Stimulated activated CD8-positive, alpha-beta memory T cell treated with anti-CD3 and anti-CD28 coated beads, Interleukin-2, amount 100 ng/mL, for 48 hours (primary cell): ENCODE measurements at places on chromosomes 6 and 20.

- no peak for DNase-seq
Observed at GRCh38 chr20:37515876-37516275, 5.2 kb upstream of the NNAT start.

- no peak for DNase-seq
Observed at GRCh38 chr20:61807471-61808160, 258.1 kb downstream of the TAF4 start.

DNA sequence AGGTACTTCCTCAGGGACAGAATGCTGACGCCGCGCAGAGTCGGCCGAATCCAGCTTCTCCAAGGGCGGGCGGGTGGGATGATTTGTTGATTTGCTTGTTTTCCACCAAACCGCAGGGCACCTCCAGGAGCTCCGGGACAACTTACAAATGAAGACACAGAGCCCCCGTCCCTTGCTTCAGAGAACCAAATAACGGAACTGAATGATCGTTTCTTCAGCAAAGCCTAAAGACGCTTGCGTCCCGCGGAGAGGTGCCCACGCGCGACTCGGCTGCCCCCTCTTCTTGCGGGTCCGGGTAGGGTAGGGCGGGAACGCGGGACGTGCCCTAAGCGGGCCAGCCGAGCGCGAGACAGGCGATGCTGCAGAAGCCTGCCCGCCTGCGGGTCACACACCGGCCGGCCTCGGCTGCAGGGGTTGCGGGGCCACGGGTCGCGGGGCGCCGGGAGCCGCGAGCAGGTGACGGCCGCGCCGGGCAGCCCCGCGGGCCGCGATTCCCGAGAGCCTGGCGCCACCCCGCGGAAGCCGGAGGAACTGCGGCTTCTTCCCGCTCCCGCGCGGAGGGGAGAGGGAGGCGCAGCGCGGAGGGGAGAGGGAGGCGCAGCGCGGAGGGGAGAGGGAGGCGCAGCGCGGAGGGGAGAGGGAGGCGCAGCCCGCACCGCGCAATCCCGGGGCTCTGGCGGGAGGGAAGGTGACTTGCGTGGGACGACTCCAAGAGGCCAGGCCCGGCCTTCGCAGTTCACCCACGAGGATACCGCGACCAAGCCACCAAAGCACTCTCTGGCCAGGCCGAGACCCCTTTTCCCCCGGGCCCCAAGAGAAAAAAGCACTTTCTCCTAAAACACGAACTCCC, 7.7 kb upstream of the FOXF2 start:
- DNase-seq = peak; percentile 45

DNA sequence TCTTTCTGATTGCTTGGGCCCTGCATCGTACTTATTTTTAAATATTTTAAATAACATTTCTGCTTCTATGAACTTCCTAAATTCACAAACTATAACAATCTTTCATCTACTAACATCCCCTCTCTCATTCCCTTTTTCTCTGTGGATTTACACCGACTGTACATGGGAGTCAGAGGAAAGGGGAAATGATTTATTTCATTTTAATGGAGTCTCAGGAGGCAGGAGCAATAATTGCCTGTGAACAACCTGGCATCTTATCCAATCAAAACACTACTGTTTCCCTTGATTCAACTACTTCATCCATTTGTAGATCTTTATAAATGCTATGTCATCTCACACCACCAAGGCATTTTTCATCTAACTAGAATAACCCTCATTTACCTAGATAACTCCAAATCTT, 89.6 kb downstream of the FHL5 start:
- no peak for DNase-seq

DNA sequence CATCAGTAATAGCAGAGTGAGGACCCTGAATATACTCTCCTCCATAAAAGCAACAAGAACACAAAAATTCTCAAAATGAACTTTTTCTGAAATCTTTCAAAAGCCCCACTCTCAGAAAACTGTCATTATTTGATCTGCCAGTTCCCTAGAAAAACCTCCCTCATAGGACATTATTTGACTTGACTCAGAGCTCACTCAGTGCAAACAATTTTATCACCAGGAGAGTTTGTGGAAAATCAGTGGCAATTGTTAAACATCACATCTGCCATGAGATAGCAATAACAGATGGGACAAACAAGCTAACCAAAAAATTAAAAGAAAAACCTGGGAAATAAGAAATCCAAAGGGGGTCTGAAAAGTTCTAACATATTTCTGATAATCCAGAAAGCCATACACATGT, 100.0 kb downstream of the ATG5 start:
- no peak for DNase-seq

DNA sequence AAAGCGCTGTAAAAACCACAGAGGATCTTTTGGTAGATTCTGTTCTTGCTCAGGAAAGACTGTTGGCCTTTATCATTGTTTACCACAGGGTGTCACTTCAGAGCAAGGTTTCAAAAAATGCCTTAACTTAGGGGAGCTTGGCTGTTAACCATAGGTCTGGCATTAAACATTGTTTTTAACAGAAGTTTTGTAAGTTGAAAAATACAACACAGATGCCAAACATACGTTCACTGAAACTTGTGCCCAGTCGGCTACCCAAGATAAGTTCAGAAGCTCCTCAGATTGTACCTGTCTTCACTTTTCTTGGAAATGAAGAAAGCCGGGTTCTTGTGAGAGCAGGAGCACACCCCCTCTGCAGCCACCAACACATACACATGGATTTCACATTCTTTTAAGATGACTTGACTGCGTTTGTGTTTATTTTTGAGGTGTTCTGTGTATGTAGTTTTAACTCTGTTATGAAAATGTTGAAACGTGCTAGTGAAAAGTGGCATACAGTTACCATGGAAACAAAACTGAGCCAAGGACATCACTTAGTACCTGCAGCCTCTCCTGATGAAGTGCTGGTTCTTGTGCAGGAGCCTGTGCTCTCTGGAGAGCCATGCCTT, 64.9 kb downstream of the SYCP2L start:
- no peak for DNase-seq

GRCh38 chr20:38610521-38610920, 8.9 kb downstream of the ARHGAP40 start:
- no peak for DNase-seq
